ENCODE measurements at places on chromosomes 3 and 15.

DNA sequence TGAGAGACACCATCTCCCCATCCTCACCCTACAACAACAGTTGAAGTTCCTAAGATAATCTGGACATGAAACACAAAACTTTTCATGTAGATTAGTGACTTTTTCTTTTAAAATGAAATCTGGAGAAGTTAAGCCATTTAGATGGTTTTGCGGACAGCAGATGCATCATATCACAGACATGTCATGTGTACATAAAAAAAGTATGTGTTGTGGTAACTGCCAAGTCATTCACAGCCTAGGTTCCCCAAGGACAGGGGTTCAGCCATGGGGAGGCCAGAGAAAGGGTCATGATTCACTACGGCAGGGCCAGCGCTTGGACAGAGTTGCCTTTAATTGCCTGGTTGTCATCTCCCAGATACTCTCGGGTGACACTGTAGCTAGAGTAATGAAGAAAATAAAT, 163.2 kb downstream of the PDZRN3 start:
- DNase-seq, result no peak

DNA sequence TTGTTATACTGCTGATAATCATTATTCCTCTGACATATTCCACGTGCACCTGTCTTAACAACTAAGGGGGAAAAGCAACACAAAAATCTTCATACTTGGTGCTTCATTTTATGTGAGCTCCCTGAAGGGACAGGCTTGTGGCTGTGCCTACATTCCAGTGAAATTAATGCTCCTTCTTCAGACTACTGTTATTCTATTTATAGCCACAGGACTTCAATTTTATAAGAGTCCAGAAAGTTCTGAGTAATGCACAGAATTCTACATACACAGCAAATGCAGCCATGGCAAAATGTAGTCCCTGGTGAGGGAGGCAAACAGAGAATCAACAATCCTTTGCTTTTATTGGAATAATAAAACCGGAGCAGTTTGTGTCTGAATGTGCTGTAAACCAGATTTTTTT, 417.1 kb downstream of the RBMS3 start:
- DNase-seq, result no peak

DNA sequence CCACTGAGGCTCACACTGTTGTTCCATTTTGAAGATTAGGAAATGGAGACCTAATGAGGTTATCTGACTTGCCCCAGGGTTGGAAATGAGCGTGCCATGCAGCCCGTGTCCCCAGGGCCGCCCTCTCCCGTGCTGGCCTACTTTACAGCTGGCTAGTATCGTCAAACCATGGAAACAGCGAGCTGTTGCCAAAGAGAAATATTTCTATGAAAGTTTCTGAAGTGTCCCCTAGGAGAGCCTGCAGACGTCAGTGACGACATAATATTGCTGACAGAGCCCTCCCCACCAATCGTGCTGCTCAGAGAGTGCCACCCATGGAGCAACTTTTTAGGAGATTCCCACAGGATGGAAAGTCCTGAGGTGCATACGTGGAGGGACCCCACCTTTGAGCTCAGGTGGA, 11.2 kb upstream of the FAM174B start:
- no peak for DNase-seq

DNA sequence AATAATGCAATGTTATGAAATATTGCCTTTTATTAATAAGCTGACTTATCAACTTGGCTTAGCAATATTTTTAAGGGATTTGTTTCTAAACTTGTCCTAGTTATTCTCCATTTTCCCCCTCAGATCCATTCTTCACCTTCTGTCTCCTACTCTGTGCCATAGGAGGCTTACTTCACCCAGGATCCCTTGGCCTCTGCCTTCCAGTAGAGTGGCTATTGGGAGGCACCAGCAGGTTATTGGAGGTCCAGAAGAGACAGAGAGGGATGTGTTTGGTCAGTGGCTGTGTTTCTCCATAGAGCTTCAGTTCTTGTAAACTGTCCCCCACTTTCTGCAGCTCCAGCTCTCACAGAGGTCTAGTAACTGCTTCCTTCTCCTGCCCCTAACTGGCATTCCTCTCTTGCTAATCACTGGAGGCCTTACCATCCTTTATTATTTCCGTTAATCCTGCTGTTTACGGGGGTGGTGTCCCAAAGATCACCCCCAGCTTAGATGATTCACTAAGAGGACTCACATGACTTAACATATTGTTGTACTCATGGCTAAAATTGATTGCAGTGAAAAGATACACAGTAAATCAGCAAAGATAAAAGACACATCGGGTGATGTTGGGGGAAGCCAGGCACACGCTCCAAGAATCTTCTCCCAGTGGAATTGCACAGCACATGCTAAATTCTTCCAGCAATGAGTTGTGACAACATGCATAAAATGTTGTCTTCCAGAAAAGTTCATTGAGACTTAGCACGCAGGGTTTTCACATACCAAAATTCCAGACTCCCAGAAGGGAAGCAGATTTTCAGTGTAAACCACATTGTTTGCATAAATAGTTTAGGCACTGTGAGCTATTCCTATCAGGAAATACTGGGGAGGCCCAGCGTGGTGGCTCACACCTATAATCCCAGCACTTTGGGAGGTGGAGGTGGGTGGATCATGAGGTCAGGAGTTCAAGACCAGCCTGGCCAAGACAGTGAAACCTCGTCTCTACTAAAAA, 67.5 kb downstream of the RPL22L1 start:
- no peak for DNase-seq

GRCh38 chr3:184759666-184760200, 47.9 kb upstream of the MAGEF1 start:
- DNase-seq, result no peak

DNA sequence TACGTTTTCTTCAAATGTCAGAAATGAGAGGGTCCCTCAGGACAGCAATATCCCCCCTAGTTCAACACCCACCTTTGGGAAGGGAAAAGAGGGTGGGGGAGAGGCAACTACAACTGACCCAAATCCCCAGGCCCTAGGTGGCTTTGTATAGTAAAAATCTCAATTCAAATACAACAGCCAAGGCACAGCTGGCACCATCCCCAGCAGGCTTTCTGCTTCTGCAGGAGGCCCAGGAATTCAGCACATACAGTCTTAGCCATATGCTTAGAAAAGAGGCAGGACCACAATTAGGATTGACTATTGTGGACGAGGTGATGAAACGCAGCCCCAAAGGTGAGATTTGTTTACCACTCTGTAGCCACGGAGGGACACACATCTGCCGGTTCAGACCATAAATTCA, 15.8 kb downstream of the NR2E3 start:
- no peak for DNase-seq

DNA sequence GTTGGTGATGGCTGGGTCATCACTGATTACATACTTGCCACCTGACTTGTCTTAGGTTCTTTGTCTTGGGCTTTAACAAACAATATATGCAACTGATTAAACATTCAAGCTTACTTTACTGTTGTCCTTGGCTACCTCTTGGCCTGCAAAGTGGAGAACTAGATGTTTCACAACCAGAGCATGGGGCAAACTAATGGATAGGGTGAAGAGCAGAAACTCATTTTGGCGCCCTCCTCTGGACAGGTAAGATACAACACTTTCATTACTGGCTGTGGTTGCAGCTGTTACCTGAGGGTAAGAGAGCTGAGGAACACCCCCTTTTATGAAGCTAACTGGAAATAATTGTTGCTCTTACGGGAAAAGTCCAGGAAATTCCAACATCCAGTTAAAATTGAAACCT, 262.1 kb downstream of the NAALADL2 start:
- no peak for DNase-seq

DNA sequence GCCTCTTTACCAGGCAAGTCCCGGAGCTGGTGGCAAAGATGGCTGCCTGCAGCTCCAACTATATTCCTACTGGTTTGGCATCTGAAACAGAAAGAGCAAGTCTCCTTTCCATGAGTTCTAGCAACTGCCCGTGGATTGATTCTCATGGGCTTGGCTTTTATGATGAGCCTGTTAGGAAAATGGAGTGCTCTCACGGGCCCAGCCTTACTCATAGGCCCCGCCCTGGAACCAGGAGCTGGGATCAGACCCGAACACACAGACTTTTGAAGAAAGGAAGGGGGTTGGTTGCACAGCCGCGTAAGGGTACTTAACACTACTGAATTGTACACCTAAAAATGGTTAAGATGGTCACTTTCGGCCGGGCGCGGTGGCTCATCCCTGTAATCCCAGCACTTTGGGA, 2.9 kb downstream of the NRROS start:
- DNase-seq, result no peak

DNA sequence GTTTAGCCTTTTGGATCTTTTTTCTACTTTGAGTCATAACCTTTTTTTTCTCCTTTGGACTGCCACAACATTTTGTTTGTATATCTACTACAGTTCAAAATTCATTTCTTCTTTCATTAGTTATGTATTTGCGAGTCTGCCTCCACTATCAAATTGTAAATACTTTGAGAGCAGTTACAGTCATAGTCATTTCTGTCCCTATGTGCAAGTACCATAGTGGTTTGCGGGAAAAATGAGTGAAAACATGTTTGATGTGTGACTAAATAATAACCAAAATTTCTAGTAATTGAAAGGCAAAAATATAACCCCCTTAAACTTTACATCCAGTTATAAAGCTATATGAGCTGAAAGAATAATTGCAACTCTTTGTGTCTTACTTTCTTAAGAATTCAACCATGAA, 45.8 kb upstream of the CCDC50 start:
- DNase-seq, result no peak

- no peak for DNase-seq
These were observed 170.0 kb upstream of the NDN start for GRCh38 chr15:23857028-23857641.

- DNase-seq, result no peak
These were observed 149.6 kb upstream of the TLE3 start for GRCh38 chr15:70247281-70247680.

GRCh38 chr3:123431658-123432324, 17.1 kb downstream of the ADCY5 start:
- DNase-seq, result no peak

GRCh38 chr3:27174530-27174929, 194.7 kb downstream of the NEK10 start:
- no peak for DNase-seq

DNA sequence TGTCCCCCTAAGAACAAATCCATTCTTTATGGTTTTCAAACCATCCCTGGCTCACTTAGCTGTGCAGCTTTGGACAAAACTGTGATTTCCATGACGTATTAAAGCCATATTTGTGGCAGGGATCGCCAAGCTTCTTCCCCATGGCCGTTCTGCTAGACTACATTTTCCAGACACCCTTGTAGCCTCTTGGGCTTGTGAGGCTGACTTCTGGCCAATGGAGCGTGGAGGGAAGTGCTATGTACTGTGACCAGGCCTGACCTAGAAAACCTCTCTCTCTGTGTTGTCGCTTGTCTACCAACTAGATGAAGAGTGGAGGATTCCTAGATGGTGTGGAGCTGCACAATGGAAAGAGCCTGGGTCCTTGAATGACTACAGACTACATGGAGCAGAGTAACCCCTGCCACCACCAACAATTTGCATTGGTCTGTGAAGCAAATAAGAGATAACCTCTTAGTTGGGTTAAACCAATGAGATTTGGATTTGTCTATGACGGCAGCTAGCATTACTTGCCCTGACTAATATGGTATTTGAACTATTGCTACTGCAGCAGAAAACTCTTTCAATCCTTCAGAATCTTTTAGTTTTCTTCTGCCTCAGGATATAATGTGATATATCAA, 22.1 kb upstream of the MGLL start:
- DNase-seq, result no peak

GRCh38 chr15:43484455-43484854, 8.5 kb downstream of the TP53BP1 start:
- no peak for DNase-seq

DNA sequence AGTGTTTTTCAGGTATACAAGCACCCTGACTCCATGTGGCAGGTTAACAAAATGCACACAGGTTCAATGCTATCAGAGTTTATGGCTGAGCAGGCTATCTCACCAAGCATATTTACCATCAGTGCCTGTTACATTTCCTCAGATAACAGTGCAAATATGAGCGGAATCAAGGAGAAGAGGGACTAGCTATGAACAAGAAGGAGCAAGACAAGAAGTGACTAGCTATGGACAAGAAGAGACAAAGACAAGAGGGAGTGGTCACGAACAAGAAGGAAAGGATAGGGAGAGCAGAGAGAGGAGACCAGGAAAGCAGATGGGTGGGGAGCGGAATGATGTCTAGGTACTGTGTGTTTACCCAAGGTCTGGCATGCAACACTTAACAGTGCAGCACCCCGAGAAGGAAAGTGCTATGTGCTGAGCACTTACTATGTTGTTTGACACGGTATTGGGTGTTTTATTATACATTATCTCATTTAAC, 8.6 kb downstream of the ILDR1 start:
- no peak for DNase-seq

- DNase-seq, result no peak
These were observed 3.0 kb downstream of the ITIH4 start for GRCh38 chr3:52827441-52827840.

GRCh38 chr3:59456852-59457485, 407.1 kb upstream of the CFAP20DC start:
- no peak for DNase-seq

- no peak for DNase-seq
These were observed 7.9 kb upstream of the GP9 start for GRCh38 chr3:129052675-129053074.

DNA sequence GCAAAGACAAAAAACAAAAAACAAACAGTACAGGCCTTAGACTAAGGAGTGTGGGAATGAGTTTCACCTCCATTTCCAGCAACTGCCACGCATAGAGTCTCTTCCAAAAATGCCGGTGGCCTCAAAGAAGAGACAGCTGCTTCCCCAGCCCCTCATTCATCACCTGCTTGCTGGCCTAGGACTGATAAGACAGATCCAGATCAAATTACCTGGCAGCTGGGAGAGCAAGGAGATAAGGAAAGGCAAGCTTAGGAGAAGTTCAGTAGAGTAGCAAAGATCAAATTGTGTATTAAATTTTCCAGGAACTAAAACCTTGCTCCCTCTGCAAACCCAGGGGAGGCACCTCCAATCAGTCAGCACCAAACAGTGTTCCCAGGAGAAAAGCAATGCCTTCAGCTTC, 325.8 kb upstream of the CTNNB1 start:
- no peak for DNase-seq
